Foreskin keratinocyte (primary cell): ENCODE measurements at places on chromosomes 1 and 21. TPM values are rescaled to one million over a fixed set of nuclear protein-coding genes. Genes with fewer than 3 reads are reported as not detected.

GRCh38 chr1:17582124-17582774 lies 42.8 kb downstream of the ARHGEF10L start:
- DNase-seq = peak; percentile 80

DNA sequence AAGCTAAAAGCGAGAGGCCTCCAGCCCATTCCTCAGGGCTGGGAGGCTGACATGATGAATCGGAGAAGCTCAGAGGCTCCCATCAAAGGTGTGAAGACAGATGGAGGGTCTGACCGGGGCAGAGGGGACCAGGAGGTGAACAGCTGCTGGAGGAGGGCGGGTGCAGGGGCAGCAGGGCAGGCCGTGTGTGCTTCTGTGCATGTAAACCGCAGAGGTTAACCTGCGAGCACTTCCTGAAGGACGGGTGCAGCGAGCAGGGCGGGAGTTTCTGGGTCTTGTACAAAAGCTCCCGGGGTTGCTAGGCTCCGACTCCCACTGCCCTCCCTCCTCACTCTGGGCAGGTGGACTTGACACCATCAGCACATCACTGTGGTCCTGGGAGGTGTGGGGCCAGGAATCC lies 75.2 kb downstream of the PAX7 start:
- DNase-seq = no peak

GRCh38 chr1:195820925-195821324 lies 787.3 kb downstream of the KCNT2 start:
- no peak for DNase-seq

DNA sequence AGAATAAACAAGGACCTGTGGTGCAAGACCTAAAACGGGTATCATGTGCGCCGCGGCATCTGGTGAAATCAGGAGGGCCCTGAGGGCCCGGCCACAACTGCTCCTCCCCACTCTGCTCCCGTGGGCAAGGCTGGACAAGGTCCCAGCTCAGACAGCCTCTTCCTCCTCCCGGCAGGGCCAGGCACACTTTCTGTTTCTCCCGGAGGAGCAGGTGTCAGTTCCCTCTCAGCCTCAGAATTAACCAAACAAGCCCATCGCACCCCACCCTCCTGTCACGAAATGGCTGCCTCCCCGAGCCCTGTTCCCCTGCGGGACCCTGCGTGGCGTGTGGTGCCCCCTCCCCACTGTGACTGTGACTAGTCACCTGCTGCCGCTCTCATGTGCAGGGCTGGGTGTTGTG lies 15.2 kb downstream of the PTTG1IP start:
- no peak for DNase-seq

DNA sequence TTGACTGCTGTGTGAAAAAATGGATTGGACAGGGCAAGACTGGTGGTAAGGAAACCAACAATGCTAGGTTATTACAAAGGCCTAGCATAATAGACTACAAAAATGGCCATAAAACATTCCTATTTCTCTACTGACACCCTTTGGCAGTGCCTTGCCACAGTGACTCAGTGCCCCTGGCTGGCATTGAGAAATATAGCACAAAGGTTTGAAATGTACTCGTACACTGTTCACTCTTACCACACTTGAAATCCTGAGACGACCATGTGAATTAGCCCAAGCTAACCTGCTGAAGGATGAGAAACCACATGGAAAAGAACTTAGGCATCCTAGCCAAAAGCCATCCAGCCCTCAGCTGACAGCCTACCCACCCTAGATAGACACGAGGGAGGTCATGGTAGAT lies 149.8 kb upstream of the PALMD start:
- DNase-seq = peak; percentile 2

GRCh38 chr1:3465091-3465934 lies 10.8 kb downstream of the ARHGEF16 start:
- DNase-seq = peak; percentile 44

GRCh38 chr1:212962509-212962908 lies 12.2 kb downstream of the VASH2 start:
- no peak for DNase-seq

- peak; percentile 100 for DNase-seq
Observed at GRCh38 chr1:205298191-205298994, 23.2 kb downstream of the NUAK2 start.

DNA sequence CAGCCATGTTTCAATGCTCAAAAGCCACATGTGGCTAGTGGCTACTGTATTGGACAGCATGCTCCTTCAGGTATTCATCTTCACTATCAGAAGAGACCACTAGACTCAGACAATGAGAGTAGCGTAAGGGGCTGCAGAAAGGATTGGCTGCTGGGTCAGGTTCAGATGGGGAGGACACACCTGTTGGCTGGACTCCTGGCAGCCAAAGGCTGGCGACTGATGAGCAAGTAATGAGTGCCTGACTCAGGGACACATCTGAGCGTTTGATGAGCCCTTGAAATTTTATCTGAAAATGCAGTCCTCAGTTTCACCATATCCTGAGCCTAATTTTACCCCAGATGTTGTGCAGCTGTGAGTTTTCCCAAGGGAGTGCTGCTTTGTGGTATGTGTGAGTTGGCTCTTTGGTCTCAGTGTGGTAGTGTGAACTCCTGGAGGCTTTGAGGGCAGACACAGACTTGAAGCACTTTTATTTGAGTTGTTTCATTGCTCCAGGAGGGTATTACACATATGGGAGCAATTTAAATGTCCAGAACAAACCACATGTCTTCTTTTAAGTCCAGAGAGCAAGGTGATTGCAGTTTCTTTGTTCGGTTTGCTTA lies 9.6 kb downstream of the ST6GALNAC3 start:
- no peak for DNase-seq

- DNase-seq = no peak
Observed at GRCh38 chr1:20028125-20028524, 41.9 kb upstream of the PLA2G5 start.

GRCh38 chr1:41728403-41729202 lies 190.1 kb downstream of the HIVEP3 start:
- no peak for DNase-seq

GRCh38 chr1:41564741-41565475 lies 80.4 kb upstream of the EDN2 start:
- no peak for DNase-seq

DNA sequence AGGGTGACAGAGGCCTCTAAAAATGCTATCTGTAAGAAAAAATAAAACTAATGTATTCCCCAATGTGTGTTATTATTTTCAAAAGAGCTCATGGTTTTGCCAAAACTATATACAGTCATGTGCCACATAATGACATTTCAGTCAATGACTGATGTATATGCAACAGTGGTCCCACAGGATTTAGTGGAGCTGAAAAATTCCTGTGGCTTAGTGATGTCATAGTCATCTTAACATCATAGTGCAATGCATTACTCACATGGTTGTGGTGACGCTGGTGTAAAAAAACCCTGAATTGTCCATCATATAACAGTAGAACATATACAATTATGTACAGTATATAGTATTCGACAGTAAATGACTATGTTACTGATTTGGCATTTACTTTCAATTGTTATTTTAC lies 172.4 kb downstream of the CACNA1E start:
- peak; percentile 36 for DNase-seq

DNA sequence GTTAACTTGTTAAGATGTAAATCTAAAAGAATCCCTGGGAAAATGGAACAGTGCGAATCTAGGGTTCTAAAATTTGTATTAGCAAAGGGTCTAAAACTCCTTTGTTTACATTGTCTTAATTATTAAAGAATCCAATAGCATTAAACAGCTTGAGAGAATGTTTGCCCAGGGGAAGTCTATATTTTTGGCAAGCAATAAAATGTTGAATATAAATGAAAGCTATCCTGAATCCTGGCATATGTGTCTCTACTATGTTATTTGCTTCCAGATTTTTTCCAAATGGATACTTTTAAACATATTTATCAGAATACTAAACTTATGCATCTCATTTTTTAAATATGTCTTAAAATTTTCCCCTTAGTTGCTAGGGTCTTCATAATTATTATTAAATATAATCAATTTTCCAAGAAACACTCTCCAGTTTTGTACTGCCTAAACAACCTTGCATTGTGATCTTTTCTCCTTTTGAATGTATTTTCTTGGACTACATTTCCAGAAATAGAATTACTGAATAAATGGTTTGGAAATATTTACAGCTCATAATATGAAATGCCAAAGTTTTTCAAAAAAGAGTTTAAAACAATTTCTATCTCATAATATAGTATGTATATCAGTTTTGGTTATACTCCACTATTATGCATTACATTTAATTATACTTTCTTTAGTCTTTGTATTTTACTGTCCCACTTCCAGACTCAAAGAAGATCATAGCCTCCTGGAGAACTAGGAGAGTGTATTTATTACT lies 304.8 kb downstream of the USP25 start:
- DNase-seq = no peak

GRCh38 chr21:27346041-27346448 lies 379.2 kb upstream of the ADAMTS5 start:
- peak; percentile 61 for DNase-seq

DNA sequence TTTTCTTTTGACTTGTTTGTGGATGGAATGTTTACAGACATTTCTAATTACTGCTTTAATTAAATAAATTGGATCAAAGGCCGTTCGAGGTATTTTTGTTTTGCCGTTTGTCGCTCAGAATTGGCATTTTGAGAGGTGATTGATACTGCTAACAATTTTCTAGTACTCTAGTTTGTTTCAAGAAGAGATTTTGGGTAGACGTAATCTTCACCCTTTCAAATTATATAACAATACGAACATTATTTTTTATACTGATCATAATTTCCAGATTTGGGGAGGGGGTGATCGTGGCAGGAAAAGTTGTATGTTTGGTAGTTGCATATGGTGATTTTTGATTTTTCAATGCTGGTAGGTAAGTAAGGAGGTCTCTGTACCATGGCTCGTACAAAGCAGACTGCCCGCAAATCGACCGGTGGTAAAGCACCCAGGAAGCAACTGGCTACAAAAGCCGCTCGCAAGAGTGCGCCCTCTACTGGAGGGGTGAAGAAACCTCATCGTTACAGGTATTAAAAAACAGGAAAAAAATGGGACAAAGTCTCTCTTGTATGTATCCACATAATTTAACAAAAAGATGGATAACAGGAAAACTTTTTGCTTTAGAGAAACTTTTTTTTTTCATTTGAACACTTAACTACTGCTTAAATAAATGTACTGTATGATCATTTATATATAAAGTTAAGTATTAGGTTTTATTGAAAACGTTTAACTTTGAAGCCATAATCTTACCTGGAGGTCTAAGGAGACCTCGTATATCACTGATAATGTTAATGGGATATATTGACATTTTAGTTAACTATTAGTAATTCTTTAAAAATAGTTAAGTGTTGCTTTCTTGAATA lies 1.7 kb downstream of the H3-3A start:
- DNase-seq = peak; percentile 31

CELA3B gene
- not detected in 2 replicates for total RNA-seq

FAM131C gene
- total RNA-seq = 0.53 and 0.65 TPM in 2 replicates

FAM151A gene
- total RNA-seq = not detected in 2 replicates

F5 gene
- total RNA-seq = not detected in 2 replicates
